Stomach (tissue), 19 donors: ENCODE measurements at places on chromosomes 11 and 22.

DNA sequence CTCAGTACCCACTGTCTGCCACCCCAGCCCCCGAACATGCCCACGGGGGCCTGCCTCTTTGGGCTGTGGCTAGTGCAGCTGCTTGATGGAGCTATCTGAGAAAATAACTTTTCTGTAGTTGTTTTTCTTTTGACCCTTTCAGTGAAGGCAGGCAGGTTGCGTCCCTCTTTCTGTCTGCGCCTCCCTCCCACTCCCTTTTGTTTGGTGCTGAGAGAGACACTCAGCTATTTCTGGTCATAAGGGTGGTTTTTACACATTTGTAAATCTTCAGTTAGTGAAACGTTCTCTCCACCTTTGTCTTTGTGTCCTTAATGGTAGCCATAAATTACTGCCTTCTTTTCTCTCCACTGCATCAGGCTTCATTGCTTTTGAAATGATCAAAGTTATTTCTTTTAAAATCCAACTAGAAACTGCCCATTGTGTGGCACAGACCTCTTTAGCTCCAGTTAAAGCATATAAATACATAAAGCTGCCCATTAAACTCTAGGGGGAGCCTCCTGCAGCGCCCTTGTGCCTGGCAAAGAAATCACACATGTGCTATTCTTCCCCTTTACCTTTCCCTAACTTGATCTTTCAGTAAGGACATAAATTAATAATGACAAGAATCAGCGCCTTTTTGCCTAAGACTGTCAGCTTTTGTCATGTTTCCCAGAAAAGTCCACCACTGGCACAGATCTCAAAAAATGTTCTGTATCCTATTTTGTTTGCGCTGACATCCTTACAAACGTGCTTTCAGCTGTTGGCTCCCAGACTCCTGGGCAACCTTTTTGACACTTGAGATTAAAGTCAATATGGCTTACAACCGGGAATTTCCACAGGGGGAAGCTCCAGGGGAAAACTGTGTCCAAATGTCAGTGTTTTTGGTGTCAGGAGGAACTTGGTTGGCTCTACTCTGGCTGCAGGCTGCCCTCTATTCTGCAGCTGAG is 1.7 kb upstream of the SCUBE2 start:
- DNase-seq, result no peak

GRCh38 chr11:59040607-59041006 is 45.5 kb upstream of the GLYATL1B start:
- no peak for DNase-seq

GRCh38 chr11:16986434-16987204 is 27.6 kb downstream of the PLEKHA7 start:
- peak; percentile 94 for DNase-seq

DNA sequence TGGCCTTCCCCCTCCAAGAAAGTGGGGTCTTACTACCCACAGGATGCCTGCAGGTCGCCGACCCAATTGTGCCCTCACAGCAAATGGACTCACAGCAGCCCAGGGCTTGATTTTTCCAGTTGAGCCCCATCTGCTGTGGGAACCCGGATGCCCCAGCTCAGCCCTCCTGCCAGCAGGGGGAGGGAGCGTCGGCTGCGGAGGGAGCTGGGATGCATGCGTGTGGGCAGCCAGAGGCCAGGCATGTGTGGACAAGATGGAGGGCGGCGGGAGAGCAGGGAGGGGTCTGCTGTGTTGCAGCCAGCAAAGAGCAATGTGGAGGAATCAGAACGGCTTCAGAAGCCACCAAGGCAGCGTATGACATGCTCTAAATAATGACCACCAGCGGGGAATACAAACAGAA is 41.0 kb upstream of the EIF3D start:
- peak; percentile 33 for DNase-seq

- peak; percentile 74 for DNase-seq
Measured at GRCh38 chr11:119910051-119910450, 181.1 kb upstream of the NECTIN1 start.

GRCh38 chr11:134582770-134583095 is 170.7 kb upstream of the B3GAT1 start:
- DNase-seq, result no peak

DNA sequence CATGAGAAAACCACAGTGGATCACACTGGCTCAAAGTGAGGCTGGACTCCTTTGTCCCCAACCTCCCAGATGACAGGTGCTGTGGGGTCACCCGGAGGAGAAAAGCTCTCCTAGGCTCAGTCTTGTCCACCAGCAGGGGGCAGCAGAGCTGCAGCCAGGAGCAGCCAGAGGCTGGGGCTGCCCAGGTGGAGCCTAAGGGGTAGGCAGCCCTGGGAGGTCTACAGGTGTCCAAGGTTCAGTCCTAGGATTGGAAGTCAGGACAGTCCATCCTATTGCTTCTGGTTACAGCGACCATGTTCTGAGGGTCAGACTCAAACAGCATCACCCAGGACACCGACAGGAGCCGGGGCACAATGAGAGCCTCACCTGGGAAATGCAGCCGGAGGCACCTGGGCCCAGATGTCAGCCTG is 77.6 kb upstream of the IGLL5 start:
- peak; percentile 51 for DNase-seq

GRCh38 chr11:102276362-102276761 is 40.9 kb upstream of the BIRC3 start:
- no peak for DNase-seq

DNA sequence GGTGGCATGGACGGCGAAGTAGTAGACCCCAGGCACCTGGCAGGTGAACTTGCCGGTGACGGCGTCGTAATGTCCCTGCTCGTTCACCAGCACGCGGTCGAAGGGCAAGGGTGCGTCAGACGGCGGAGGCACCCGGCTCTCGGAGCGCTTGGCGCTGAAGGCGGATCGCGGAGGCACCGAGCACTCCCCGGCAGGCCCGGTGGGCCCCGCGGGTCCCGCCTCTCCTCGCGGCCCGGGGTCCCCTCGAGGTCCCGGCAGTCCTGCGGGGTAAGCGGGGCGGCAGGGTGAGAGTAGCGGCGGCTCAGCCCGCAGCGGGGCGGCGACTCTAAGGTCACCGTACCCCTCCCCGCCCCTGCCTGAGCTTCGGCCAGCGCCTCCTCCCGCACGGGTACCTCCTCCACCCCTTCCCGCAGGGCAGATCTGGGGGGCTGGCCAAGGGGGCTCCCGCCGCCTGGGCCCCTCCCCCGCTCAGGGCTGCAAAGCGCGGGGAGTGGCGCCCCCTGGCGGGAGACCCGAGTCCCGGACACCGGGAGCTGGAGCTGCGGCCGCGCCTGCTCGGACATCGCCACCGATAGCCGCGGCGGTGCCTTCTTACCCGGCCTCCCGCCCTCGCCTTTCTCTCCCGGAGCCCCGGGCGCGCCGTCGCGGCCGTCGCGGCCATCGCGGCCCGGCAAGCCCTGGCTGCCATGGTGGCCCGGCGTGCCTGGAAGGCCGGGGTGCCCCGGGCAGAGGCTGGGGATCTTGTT is 921 bp downstream of the C1QTNF5 start:
- DNase-seq, result peak; percentile 73

- DNase-seq, result peak; percentile 55
Measured at GRCh38 chr22:46055911-46056545, 79.1 kb upstream of the WNT7B start.

- no peak for DNase-seq
Measured at GRCh38 chr11:13778345-13778744, 109.9 kb downstream of the FAR1 start.

DNA sequence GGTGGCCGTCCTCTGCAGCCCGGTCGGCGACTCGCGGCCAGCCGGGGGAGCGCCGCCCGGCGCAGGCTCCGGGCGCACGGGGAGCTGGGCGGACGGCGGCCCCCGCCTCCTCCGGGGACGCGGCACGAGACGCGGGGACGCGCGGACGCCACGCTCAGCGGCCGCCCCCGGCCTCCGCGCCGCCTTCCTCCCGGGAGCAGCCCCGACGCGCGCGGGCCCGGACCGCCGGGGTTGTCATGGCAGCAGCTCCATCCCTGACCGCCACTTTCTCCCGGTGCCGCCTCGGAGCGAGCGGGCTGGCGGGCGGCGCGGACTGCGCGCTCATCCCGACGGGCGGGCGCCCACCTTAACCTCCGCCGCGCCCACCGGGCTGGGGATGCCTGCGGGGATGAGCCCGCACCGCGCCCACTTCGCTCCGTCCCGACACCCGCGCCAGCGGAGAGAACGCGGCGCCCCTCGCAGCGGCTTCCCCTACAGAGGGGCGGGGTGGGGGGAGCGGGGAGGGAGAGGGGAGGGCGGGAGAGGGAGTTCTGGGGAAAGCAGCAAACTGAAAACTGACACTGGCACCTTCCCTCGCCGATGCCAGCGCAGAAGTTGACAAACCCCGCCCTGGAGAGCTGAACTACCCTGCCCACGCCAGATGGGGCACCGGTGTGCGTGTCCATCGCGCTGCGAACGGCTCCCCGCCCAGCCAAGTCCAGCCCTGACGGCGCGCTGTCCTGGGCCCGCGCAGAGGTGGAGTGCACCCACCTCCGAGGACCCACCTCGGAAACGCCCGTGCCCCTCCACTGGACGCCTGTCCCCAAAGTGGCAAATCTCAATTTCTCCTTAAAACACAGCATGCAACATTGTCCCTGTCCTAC is 588.4 kb downstream of the OPCML start:
- DNase-seq, result peak; percentile 51

GRCh38 chr11:126739499-126740145 is 260.9 kb downstream of the KIRREL3 start:
- no peak for DNase-seq

DNA sequence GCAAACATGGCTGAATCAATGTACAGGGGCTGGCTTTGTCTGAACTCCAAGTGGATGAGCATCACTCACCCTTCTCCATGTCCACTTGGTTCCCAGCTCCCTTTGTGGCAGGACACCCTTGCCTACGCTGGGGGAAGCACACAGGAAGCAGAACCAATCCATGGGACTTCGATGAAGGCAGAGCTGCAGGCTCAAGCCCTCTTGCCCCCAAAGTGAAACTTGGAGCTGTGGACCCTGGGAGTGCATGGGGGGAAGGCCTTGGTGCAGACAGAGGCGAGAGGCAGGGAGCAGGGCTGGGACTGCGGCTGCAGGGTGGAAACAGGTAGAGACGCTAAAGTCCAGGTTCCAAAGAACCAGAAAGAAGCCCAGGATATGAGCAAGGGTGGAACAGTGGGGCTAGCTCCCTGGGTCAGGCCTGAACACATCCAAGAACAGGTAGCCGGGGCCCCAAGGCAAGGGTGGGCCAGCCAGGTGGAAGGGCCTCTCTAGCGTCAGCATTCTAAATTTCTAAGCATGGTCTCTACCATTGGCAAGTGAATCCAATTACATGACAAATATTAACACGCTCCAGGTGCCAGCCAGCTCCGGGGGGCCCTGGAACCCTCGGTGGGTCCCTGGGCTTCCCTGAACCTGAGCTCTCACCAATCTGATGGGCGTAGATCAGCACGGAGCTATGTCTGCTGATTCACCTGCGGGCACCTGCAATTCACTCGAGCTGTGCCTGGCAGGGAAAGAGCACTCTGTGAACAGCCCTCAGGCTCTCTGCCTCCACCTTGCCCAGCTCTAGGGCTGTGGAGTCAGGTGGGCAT is 532.8 kb downstream of the BRD1 start:
- DNase-seq, result peak; percentile 16

- peak; percentile 64 for DNase-seq
Measured at GRCh38 chr11:119990309-119991021, 147.4 kb downstream of the TRIM29 start.

DNA sequence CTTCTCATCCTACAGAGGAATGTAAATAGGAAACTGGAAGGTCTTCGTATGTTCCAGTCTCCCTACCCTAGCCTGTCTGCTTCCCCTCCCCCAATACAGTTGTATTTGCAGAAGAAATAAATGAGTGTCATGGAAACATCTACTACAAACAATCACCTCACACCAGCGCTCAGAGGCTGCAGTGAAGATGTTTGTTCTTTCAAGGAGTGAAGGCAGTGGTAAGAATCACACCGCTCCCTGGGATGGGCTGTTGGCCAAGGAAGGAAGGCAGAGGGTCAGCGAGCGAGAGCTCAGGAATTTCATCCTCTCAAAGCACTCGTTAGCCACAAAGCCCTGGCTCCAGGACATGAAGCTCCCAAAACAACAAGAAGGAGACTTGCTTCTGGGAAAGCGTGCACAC is 1.1 kb upstream of the IGSF9B start:
- peak; percentile 71 for DNase-seq

DNA sequence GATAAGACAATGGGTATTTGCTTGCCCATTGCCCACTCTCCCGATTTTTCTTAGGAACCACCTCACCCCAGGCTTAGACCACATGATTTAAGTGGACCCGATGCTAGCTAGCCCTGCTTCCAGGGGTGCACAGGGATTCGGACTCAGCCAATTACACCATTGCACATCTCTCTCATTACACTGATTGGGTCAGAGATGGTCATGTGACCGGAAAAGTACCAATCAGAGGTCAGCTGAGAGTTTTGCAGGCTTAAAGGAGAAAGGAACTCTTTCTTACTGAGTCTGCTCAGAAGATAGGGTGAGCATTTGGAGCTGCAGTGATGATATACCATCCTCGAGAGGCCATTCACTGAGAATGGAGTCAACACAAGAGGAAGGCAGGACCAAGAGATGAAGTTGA is 12.2 kb upstream of the ANKK1 start:
- DNase-seq, result no peak

DNA sequence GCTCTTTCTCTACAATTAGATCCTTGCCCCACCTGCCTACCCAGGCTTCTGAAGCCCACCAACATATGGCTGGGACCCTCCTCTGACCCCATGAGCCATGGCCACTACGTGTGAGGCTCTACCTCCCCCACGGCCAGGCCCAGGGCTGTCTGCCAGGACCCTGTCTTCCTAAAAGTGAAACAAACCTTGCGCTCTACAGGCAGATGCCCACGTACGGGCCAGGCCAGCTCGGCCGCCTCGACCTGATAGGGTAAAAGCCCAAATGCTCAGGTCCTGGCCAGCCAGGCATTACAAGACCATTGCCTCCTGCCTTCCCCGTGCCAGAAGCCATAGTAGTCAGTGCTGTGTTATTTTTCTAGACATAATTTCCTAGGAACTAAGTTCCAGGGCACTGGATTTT is 1496.4 kb downstream of the BRD1 start:
- DNase-seq, result no peak

DNA sequence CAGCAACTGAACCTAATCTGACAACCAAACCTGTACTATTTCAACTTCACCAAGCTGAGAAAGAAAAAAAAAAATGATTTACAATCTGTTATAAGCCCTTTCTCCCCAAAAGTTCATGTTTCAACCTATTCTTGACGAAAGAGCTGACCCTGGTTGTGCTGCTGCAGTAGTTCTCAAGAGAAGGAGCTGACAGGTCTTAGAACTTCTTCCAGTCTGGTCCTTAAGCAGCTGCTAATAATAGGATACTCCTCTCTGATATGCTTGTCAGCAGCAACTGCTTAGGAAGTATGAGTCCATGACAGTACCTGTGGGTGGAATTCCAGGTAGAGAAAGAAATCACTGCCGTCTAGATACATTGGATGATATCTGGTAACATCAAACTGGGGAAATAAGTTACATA is 735.1 kb upstream of the CCDC90B start:
- peak; percentile 13 for DNase-seq
